ENCODE measurements at places on chromosomes 16 and 17.

DNA sequence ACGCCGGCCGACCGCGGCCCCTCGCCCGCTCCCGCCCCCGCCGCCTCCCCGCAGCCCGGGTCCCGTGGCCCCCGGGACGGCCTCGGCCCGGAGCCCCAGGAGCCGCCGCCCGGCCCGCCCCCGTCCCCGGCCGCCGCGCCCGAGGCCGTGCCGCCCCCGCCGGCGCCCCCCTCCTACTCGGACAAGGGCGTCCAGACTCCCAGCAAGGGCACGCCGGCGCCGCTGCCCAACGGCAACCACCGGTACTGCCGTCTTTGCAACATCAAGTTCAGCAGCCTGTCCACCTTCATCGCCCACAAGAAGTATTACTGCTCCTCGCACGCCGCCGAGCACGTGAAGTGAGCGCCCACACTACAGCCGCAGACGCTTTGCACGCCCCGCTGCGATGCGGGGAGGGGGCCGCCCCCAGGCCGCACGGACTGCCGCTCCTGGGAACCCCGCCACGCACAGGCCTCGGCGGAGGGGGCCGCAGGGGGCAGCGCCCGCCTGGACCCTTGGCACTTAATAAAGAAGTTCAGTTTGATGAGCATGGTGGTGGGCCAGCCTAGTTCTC, 35.5 kb upstream of the ZC3H18 start:
- no peak for DNase-seq

DNA sequence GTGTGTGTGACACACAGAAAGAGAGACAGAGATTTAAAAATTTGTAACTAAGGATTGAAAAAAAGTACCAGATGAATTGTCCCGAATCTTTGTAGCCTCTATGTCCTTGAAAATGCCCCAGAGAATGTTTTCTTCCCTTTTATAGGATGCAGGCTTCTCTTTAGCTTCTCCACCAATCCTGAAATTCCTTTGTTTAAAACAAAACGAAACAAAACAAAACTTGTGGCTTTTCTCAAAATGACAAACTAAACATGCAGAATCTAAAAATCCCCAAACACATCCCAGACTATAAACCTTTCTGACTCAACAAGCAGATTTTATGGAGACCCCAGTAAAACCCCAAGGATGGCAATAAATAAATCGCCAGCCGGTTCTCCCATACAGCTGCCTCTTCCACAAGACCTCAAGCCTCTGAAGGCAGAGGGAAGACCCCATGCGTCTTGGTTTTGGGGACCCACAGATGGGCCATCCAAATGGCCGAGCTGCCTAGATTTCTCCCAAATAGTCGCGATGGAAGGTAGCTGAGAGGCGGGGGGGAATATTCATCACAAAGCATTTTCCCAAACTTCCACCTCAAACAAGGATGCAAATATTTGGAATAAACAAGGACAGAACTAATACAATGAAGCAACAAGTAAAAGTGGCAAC, 269.5 kb upstream of the FOXF1 start:
- no peak for DNase-seq

DNA sequence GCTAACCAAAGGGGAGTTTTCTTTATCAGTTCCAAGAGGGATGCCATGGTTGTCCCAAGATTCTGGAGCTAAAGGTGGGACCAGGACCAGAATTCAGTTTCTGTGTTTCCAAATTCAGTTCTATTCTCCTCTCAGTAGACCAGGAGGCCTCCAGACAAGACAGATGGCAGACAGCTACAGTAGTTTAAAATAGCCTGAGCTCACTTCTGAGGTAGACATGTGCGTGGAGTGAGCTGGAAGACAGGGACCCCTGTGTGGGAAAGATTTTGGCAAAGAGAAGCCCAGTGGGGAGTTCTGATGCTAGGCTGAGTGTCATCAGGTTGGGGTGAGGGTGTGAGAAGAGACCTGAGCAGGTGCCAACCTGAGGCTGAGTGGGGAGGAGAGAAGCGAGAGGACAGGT, 95.4 kb downstream of the PRKCB start:
- no peak for DNase-seq

GRCh38 chr17:57471868-57472368, 215.6 kb downstream of the MSI2 start:
- no peak for DNase-seq

DNA sequence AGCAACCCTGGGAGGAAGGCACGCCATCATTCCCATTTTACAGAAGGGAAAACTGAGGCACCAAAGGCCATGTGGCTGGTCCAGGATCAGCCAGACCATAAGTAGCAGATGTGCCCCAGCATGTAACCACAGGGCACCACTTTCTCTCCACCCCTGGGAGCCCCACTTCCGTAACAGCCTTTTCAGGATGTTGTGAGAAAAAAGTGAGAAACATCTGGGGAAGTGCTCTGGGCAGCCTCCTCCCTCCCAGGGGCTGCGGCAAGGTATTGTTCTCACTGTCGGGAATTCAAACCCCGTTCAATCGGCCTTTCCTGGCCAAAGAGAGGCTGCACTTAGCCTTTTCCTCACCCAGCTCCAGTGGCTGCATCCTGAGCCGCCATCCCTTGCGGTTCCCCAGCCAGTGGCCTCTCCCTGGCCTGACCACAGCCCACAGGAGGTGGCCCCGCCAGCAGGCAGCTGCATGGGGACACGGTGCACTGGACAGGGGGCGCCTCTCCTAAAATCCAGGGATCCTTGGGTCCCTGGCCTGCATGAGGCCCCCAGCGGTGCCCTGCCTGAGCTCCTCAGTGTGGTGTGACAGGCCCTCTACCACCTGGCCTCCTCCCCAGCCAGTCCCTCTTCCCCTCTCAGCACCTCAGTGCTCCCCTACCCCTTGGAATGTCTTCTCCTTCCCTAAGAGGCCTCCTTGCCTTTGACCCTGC, 5.7 kb upstream of the CDH5 start:
- DNase-seq, result no peak

DNA sequence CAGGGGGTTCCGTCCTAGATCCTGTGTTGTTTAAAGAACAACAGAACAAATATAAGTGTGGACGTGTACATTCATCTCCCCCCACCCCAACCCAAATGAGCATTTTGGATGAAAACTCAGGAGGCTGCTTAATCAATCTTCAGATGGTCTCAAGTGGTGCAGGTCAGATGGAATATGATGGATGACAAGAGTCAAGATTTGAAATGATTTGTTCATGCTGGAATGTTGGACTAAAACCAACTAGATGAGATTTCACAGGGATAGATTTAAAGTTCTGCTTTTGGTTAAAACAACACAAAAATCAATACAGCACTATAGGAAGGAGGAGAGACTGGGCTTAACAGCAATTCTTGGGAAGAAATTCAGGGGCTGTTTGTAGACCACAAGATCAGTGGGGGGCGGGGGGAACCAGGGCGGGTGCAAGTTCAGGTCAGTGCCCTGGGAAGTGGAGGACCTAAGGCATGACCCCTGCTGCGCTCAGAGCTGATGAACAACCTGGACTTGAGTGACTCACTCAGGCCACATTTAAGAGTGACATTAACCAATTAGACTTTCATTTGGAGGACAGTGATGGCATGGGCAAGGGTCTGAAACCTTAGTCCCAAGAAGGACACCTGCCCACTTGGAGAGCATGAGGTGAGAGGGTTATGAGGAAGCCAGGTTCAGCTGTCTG, 15.1 kb downstream of the TTYH2 start:
- no peak for DNase-seq

DNA sequence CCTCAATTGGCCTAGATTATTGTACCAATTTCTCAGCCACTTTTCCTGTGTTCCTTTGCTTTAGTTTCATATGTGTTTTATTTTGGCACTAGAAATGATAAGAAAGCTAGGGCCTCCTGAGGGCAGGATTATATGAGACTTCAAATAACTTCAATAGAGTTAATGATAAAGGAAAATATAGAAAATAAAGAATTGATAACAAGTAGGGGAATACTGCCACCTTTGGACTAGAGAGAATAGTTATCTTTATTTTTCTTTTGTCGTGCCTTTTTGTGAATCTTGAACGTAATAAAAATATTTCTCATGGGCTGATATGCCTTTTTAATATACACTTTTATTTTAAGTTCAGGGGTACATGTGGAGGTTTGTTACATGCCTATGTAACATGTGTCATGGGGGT, 29.3 kb upstream of the RBL2 start:
- DNase-seq, result no peak

- no peak for DNase-seq
These were observed 24.0 kb downstream of the PCTP start for GRCh38 chr17:55774846-55775271.

GRCh38 chr17:76673729-76674128, 30.2 kb upstream of the ST6GALNAC1 start:
- no peak for DNase-seq

- no peak for DNase-seq
These were observed 555.3 kb upstream of the C16orf82 start for GRCh38 chr16:26511463-26511862.

GRCh38 chr16:88895335-88895734, 28.9 kb upstream of the PABPN1L start:
- DNase-seq, result no peak

DNA sequence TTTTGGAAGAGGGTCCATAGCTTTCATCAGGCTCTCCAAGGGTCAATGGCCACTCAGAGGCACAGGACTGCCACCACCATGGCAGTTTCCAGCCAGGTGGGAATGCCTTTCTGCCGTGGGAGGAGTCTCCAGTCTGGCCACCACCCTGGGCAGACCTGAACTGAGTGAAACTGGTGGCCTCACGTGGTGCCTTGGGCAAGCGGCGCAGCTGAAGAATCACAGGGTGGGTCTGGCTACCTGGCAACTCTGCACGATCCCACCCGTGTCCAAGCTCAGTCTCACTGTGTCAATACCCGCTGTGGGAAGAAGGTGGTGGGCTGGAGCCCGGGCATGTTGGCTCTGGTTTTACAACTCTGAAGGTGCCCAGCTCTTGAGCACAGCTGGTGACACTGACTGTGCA, 31.8 kb downstream of the VAC14 start:
- no peak for DNase-seq

DNA sequence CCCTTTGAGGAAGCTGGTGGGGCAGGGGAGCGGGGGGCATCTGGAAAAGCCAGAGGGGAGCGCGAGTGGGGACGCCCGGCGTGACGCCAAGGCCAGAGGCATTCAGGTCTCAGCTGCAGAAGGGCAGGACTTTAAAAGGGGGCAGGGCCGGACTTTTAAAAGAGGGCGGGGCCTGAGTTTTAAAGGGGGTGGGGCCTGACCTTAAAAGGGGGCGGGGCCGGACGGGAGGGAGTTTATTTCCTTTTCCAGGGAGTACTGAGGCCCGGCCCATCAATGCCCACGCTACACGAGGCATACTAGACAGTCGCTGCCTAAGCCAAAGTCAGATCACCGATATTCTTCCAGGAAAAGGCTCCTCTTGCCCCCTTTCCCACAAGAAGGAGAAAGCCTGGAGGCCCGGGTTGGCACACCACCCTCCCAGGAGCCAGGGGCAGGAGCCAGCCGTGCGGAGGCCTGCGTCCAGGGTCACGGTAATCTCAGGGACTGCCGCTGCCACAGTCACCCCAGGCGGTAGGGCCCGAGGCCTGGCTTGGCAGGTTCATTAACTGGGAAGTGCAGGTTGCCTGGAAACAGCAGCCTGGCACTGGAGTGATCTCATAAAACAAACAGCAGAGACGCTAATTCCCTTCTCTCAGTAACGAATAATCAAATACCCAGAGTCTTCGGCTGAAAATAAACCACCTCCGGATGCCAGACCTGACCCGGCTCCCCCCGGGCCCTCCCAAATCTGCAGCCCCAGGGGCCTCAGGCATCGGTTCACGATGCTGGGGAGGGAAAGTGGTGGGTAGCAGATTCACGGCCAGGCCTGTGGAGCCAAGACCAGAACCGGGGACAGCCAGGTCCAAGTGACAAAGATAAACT, 90.7 kb downstream of the TIMM22 start:
- DNase-seq, result no peak

GRCh38 chr16:47970291-47970931, 185.4 kb downstream of the ABCC12 start:
- no peak for DNase-seq

GRCh38 chr17:14489986-14490385, 189.1 kb downstream of the HS3ST3B1 start:
- no peak for DNase-seq

- no peak for DNase-seq
These were observed 122.9 kb downstream of the ABCA8 start for GRCh38 chr17:68832109-68832802.

DNA sequence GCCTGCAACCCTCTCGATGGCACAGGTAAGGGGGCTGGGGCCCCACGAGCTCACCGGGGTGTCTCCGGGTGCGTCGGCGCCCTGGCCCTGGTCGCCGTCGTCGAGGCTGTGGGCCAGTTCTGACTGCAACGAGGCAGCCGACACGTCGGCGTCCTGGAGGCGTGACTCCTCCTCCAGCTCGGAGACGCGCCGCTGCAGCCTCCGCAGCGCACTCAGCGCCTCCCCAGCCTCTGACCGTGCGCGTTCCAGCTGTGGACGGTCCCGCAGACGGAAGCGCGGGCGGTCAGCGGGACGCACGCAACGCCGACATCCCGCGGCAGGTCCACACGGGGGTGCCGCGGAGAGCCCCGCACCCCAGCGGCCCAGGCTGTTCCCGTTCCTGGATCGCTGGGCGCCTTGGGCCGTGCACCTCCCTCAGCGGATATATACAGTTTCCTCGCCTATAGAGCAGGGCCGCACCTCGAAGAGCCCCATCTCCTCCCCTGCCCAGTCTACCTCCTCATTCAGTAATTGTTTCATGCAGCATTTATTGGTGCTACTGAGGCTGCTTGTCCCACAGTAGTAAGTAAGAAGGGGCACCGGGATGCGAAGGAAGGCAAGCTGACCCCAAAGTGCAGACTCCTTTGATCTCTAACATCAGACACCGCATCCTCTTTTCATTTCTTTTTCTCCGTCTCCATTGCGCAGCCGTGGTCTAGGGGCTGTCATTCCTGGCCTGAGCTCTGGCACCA, 5.8 kb downstream of the THOC6 start:
- DNase-seq, result no peak

- no peak for DNase-seq
These were observed 479 bp downstream of the IRX6 start for GRCh38 chr16:55324285-55325079.

DNA sequence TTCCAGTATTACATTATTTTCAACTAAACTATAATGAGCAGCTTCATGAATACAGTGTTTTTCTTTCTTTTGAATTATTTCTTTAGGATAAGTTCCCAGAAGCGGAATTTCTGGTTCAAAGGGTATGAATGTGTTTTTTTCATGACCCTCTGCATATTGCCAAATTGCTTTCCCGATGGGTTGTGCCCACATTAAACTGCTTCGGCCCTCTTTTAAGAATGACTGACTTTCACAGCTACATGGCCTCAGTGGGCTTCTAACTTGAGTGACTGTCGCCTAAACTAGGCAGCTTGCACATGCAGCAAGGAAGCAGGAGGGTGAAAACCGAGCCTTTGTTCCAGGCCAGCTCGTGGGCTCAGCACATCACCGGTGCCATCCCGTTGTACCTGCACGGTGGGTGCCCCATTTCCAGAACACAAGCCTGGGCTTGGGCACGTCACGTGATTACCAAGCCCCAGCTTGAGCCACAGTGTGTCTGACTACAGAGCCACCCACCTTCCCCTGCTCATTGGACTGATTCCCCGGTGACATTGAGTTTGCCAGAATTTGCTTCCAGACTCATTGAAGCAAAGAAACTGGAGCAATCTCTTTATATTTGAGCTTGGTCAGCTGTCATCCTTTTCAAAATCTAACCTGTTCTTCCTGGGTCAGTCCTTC, 112.8 kb downstream of the CLEC16A start:
- DNase-seq, result no peak

- DNase-seq, result no peak
These were observed 143.8 kb downstream of the CPPED1 start for GRCh38 chr16:12659871-12660270.

GRCh38 chr17:58420827-58421226, 3.5 kb upstream of the RNF43 start:
- DNase-seq, result no peak

Data from type B pancreatic cell (in vitro differentiated cells).